GM23248 (cell line): ENCODE measurements at places on chromosomes 6 and 20. TPM values are rescaled to one million over a fixed set of nuclear protein-coding genes. Genes with fewer than 3 reads are reported as not detected.

GRCh38 chr20:57910716-57911115 is 200.9 kb upstream of the PMEPA1 start:
- no peak for DNase-seq

DNA sequence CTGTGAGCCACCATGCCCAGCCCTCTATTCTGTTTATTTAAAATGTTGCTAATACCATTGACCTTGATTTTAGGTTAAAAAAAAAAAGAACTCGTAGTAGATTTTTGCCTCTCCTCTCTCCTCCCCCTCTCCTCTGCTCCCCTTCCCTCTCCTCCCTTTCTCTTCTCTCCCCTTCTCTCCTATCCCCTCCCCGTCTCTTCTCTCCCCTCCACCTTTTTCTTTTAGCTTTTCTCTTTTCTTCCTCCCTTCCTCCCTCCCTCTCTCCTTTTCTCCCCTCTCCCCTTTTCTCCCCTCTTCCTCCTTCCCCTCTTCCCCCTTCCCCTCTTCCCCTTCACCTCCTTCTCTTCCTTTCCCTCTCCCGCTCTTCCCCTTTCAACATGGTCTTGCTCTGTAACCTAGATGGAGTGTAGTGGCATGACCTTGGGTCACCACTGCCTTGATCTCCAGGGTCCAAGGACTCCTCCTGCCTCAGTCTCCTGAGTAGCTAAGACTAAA is 223.8 kb downstream of the ZFAND3 start:
- no peak for DNase-seq

- DNase-seq = no peak
These were observed 108.2 kb upstream of the LOC128125822 start for GRCh38 chr6:63464060-63464459.

GRCh38 chr6:147434516-147434915 is 74.0 kb upstream of the SAMD5 start:
- peak; percentile 2 for DNase-seq

DNA sequence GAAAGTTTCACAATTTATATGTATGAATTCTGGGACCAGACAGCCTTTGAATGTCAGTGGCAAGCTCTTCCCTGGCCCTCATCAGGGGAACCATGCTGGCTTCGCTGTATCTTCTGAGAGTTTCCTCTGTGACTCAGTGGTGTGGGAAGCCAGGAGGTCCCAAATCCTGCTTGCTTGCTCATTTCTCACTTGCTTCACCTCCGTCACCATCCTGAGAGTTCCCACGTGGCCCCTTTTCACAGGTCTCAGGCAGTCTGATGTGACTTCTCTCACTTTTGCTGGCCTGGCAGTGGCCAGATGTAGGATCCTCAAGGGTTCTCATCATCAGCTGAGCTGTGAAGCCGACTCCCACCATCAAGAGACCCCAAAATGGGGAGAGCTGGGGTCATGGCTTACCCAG is 28.4 kb upstream of the RIN2 start:
- DNase-seq = peak; percentile 6

DNA sequence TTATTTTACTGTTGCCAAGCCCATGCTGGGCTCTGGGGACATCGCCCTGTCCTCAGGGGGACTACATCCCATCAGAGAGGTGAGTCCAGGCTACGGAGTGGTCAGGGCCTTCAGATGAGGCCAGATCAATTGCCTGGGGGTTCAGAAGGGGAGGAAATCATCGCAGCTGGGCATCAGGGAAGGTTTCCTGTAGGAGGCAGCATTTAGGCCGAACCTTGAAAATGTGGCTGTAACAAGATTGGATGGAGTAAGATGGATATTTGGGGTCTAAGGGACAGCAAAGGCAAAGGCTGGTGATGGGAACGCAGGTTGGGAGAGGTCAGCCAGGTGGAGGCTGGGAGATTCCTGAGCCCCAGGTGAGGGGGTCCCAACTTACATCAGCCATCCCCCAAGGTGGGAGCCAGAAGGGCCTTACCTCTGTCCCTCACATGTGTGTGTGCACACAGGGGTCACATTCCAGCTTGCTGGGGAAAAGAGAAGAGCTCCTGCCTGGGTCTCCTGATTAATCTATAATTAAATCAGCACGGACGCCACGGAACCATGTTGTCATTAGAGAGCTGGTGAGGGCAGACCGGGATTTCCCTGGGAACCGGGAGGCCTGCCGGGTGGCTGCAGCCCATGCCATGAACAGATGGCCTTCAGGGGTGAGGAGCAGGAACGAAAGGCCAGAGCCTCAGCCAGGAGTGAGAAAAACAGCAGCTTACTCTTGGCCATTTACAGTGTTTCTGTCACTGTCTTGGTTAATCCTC is 30.5 kb upstream of the DLGAP4 start:
- DNase-seq = no peak

- DNase-seq = no peak
These were observed 95.9 kb downstream of the B3GAT2 start for GRCh38 chr6:70860920-70861319.

DNA sequence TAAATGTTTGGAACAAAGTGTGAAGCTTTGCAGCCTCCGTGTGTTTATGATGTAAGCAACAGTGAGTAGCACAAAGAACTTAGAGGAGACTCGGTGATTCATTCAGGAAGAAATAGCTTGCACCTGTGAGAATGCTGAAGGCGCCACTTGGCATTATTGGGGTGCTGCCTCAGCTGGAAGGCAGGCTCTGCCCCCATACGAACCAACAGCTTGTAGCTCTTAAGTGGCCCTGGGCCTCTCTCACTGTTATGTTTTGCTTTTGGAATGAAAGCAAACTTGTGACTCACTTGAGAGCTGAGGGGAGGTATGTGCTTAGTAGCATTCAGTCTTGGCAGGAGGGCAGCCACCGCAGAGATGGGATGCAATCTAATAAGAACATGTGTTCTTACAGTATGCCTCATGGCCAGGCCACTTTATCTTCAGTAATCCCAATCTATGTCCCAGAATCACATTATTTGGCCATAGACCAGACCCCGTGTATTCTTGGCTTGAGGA is 310.7 kb downstream of the EYA4 start:
- peak; percentile 97 for DNase-seq

DNA sequence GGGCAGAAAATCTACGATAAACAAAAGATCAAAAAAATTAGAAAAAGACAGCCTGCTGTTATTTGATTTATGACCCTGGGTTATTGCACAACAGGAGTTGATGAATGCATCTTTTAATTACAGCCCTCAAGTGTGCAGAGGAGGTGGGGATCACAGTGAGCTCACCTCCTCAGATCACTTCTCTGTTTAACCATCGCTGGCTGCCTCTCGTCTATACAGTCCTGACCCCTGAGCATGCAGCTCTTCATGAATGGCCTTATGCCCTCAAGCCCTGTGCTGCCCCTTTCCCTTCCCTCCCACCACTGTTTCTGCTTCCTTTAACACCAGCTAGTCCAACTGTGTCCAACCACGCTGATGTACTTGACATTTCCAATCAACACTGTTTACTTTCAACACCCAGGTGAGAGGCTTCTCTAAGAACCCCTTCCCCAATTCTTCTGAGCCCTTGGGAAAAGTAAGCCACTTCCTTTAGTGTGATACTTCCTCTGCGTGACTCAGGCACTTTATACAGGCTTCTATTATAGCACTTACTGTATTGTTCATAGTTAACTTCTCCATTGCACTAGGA is 60.6 kb upstream of the RIPOR2 start:
- DNase-seq = no peak

MYB gene
- 1.2 TPM in 1 of 2 replicates, not detected in the other for total RNA-seq

FKBP1C gene
- 0.11 and 0.13 TPM in 2 replicates for total RNA-seq

SMLR1 gene
- total RNA-seq = not detected in 2 replicates

LHFPL5 gene
- not detected in 2 replicates for total RNA-seq

VSX1 gene
- not detected in 2 replicates for total RNA-seq
